ENCODE measurements at places on chromosomes 3 and 15.
A peak's percentile ranks its signal among the peaks of the same experiment; 100 is the strongest.

- DNase-seq, result no peak
Measured at GRCh38 chr15:74210729-74211128, 8.1 kb upstream of the STRA6 start.

- DNase-seq, result no peak
Measured at GRCh38 chr3:122055215-122055614, at the start of gene CD86. CD86 (plus strand) TSS chr3:122055362; CDS start chr3:122055490, 128 bp downstream.

DNA sequence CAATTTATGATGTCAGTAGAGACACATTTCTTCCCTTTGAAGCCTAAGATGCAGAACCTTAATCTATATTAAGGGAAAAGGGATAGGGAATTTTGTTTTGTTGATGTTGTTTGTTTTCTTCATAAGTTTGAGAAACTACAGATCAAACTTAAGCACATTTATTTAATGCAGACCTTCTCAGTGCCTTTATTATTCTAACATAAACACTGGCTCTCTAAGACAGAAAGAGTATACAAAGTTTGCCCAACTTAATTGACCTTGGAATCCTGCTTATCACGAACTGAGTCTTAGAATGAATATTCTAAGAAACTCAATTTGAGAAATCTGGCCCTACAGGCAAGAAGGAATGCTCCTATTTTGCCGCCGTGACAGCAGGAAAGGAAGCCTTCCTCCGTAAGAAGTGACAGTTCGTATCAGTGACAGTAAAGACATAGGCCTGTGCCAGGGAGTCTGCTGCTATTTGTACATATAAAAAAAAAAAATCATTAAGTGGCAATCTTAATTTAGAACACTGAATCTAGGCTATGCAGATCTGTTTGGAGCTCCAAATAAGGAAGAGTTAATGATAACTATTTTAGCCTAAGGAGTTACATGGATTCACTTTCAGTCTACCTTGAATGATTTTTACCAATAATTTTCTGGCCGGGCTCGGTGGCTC, 8.8 kb upstream of the IMPG2 start:
- DNase-seq, result no peak

DNA sequence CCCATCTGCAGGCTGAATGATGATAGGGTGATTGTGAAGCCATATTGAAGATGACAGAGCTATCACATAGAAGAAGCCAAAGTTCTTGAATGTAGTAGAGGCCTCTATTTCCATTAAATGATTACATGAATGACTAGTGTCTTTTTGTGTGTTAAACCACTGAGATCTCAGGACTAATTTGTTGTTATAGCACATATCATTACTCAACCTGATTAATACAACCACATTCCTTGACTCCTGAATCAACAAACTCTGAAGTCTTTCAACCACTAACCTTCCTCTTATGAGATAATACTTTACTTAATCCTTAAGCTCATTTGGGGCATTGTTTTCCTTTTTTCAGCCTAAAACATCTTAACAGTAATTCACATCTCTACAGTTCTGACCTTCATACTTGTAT, 564.5 kb upstream of the ADAMTS9 start:
- DNase-seq, result no peak

- DNase-seq, result peak; percentile 62
Measured at GRCh38 chr3:124363476-124363875, 366.8 kb upstream of the UMPS start.

GRCh38 chr3:37542772-37543449, 318.8 kb upstream of the CTDSPL start:
- no peak for DNase-seq

DNA sequence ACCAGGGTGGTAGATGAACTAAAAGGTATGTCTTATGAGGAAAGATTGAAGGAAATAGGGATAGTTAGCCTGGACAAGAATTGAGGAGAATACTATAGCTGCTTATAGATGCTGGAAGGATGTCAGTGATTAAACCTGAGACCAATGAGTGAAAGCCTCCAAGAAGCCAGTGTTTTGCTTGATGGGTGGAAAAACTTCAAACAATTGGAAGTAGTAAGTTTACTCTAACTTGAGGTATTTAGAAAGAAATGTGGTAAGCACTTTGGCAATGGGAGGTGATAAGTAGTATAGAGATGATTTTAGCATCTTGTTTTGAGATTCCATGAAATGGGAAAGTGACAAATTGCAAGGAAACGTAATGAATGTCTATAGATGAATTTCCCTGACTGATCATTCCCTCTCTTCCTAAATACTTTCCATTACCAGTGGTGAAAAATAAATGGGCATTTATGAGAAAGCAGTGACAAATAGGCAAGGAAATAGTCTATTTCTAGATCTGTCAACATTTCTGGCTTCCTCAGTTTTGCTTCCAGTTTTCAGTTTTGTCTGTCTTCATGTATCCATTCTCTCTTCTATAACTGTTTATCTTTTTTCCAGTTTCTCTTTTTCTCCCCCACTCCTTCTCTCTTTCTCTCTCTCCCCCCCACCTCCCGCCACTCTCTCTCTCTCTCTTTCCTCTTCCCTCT, 19.2 kb downstream of the SLC15A2 start:
- no peak for DNase-seq

DNA sequence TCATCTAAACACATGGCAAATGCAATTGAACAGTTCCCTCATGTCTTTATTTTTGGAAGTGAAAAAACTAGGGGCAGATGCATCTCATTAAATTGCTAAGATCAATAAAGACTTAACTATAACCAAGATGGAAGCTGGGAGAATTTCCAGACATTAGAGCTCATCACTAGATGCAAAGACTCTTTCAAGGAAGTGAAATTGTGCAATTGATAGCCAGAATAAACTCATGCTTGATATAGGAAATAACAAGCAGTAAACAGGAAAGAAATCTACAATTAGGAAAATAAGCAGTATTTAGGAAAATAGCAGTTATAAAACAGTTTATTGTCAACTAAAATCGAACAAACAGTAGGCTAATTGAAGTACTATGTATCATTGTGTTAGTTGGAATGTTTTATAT, 8.8 kb upstream of the ANKUB1 start:
- DNase-seq, result no peak

- DNase-seq, result no peak
Measured at GRCh38 chr3:96266395-96267190, 547.8 kb upstream of the EPHA6 start.

- DNase-seq, result no peak
Measured at GRCh38 chr15:57509965-57510364, 81.7 kb upstream of the MYZAP start.

DNA sequence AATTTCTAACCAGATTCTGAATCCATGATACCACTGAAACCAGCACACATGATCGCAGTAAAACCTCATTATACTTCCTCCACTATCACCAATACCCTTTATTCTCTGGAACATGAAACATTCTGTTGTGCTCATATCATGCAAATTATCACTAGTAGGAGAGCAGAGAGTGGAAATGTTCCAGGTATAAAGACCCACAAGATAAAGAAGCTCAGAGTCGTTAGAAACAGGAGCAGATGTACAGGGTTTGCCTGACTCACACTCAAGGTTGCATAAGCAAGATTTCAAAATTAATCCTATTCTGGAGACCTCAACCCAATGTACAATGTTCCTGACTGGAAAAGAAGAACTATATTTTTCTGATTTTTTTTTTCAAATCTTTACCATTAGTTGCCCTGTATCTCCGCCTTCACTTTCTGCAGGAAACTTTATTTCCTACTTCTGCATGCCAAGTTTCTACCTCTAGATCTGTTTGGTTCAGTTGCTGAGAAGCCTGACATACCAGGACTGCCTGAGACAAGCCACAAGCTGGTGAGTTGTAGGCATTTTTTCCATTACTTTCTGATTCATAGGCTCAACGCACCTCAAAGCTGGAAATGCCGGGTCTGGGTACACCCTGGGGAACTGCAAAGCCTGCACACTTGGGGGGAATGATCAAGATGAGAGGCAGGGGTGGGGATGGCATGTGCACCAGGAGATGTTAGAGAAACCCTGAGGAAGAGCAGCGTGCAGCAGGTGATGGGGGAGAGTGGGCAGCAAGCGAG, at the start of gene CCR2:
Gene CCR2 (plus strand): TSS at position 465 of the 764 bp plus-strand sequence. CDS start 3,417 bp downstream, outside the sequence.
- DNase-seq, result no peak

- DNase-seq, result peak; percentile 87
Measured at GRCh38 chr3:179811321-179812095, 158.7 kb downstream of the USP13 start.

DNA sequence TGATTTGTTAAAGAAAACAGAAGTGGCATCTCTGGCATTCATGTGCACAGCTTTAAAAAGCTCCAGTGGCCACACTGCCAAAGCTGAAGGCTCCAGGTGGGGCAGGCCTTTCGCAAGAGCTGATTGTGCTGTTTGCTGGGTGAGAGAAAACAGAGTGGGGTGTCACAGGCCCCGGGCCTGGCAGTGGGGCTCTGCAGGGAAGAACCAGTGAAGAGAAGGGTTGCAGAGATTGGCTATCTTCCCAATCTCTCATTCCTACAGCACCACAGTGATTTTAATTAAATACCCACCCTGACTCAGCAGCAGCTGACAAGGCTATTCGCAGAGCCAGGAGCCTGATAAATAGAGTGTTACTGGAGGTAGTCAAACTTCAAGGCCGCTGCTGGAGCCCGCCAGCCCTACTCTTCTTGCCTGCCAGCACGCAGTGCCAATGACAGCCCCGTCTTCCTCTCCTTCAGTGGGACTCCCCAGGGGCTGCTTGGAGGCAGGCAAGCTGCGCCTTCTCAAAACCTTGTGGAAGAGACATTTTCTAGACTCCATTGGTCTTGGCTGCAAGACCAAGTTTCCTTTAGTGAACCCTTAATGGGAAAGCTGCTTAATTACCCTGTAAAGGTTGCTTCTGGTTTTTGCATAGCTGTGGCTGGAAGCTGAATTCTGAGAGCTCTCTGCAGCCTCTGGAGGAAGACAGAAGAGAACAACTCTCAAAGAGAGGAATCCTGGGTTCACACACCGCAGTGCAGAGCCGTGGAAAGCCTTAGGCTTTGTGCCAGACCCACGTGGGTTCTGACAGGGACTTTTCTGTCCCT, 225.8 kb upstream of the SLCO3A1 start:
- peak; percentile 15 for DNase-seq

DNA sequence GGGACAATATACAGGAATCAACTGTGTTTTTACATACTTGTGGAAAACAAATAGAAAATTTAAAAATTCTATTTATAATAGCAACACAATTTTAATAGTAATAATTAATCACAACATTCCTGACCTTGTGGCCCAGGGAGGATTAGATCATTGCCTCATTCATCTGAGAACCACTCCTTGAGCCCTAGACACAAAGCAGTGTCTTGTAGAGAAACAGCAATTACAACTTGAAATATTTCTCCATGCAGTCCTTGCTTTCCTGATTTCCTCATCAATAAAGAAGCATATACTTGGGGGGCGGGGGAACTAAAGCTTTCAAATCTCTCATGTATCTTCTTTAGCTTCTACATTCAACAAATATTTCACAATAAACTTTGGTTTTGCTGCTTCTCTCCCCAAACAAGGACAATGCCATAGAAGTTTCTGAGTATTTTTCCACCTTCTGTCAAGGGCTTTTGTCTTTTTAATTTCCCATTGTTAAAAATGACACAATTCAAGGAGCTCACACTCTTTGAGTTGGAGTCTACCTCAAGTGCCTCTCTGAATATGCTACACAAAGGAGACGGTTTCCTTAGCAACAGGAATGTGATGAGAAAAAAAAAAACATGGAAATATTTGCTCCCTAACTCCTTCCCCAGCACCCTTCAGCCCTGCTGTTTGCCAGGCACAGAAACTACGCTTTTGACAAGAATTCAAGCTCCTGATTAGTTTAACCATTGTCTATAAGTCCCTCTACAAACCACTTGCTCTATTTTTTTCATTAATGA, 118.8 kb downstream of the ARPP21 start:
- no peak for DNase-seq

DNA sequence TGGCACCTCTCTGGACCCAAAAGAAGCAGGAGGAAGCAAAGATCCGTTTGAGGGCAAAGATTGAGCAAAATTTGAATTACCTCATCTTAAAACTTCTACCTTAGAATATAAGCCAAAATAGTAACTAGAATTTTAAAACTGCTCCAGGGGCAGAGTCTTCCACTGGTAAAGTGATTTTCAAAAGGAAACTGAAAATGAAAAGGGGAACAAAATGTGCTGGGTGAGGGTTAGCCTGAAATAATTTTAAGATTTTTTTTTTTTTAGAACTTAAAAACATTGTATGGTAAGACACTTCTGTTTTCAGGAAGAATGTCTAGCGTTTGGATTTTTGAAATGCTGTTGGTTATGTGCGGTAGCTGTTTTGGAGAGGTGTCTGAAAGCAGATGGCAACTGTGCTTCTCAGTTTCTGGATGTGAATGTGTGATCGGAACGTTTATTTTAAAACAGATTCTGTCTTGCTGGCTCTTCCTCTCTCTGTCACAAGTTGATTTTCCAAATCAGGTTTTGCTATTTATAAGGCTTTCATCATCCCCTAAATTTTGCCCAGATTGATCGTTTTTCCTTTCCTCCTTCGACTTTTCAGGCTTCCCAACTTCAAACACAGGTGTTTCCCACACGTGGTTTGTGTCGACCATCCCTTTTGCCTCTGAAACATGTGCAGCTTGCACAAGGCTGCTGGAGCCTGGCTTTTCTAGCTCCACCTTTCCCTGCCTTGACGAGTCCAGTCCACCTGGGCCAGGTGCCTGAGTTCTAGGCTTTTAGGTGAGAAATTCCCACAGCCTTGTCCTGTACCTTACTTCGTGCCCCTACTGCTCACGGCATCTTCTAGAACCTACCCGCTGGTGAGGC, 3.3 kb downstream of the LRRK1 start:
- DNase-seq, result no peak

DNA sequence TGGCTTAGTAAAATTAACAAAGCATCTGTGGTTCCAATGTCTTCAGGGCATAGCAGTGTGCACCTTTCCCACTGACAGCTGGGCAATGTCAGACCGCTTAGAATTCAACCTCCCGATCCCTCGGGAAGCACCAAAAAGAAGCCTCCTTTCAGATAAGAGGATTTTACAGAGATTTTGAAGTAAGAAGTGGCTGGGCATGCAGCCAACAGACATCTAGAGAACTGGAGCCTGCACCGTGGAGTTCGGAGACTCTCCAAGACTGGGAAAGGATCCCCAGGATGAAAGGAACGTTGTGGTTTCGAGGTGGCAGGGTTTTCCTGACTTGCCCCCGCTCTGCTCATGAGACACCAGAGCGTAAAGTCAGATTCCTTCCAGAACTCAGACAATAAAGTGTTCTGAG, 5.3 kb downstream of the FAM174B start:
- peak; percentile 19 for DNase-seq

GRCh38 chr3:45976191-45977091, 19.2 kb downstream of the FYCO1 start:
- no peak for DNase-seq

DNA sequence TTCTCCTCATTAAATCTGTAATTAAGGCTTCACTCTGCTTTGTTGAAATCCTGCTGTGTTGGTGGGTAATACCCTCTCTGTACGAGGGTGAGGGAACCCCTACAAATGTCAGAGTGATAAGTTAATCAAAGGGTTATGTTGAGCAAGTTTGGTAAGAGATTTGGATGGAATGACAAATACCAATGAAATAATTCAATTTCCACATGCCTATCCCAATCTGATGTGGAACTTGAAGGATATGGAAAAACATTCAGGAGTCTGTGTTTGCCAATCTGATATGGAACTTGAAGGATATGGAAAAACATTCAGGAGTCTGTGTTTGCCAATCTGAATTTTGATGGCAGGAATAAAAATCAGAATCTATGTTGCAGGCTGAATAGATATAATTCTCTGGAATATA, 910.2 kb downstream of the TUSC7 start:
- no peak for DNase-seq

All from NCI-H69 (cell line).